Body of pancreas (tissue), 4 donors: ENCODE measurements at places on chromosomes 1 and 21. TPM values are rescaled to one million over a fixed set of nuclear protein-coding genes. Genes with fewer than 3 reads are reported as not detected.

DNA sequence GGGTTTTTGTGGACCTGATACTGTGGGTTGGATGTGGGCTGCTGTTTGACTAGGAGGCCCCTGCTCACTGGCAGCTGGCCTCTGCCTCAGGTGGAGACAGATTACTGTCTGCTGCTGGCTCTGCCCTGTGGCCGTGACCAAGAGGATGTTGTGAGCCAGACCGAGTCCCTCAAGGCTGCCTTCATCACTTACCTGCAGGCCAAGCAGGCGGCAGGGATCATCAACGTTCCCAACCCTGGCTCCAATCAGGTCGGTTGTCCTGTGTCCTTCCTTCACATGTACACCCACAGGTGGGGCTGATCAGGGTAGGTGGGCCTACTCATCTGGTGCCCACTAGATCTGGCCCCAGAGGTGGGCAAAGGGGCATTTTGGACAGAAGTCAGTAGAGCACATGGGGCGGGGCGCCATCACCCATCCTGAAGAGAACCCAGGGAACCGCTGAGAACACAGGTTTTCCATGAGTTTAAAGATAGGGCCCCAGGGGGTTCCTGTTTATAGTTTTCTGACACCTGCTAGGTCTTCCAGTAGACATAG, 37.2 kb downstream of the ZBTB17 start:
- no peak for DNase-seq

GRCh38 chr1:93702828-93703183, 21.2 kb upstream of the BCAR3 start:
- DNase-seq, result no peak

- peak; percentile 3 for DNase-seq
These were observed 21.7 kb downstream of the CRYAA start for GRCh38 chr21:43190544-43190943.

DNA sequence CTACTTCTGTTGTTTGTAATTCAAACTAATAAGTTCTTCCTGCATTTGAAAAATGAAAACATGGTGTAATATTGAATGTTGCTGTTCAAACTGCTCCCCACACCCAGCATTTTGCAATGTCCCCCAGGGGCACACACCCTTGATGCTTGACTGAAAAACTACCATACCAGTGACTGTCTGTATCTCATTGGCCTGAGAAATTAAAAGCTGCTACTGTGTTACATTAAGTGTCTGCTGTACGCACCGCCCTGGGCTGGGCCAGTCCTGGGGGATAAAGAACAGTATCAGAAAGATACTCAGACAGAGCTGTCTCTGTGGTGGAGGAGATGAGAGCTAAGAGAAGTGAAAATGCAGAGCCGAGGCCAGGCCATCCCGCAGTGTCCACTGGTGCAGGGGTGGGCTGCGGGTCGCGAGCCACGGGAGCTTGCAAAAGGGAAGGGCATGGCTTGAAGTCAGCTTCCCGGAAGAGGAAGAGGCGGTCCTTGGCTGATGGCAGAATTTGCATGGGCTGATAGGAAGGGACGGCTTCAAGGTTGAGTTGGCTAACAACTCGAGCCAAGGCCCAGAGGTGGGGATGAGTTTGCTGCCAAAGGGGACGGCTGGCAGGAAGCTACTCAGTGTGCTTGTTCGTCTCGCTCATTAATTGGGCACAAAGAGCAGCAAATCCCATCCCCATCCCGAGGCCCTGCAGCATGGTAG, 329.8 kb upstream of the VAMP3 start:
- no peak for DNase-seq

DNA sequence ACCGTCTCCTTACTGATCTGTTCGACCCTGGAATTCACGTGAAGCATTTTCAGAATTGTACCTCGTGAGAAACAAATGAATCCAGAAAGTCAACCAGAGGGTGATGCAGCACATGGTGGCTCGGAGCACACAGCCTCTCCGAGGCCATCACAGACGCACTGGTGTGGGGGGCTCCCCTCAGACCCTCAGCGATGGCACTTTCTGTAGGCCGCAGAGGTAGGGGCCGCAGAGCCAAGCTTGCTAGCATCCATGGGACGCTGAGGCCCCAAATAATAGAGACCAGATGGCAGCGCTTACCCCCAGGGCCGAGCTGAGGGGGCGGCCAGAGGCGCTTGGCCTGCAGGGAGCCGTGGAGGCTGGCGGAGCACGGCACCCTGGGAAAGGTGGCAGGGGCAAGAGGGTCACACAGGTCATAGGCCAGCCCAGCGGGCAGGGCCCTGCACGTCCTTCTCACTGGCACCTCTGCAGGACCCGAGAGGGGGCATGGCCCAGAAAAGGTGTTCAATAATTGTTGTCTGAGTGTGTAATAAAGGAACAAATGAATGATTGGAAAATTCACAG, 28.1 kb upstream of the COL6A2 start:
- DNase-seq, result no peak

DNA sequence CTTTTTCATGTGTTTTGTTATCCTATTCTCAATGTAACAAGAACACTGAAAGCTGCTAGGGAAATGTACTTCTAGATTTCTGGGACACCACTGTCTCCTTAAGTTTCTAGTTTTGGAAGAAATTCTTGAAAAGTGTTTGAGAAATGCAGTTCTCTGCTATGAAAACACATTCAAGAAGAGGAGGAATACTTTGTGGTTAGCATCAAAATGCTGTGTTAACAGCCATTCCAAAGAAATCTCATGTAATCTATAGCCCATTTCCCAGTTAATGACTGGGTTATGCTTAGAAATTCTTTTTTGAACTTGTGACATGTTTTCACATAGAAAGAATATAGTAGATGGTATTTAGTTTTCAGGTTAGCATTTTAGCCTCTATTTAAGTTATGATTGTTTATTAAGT, 6.0 kb downstream of the RAVER2 start:
- DNase-seq, result no peak

DNA sequence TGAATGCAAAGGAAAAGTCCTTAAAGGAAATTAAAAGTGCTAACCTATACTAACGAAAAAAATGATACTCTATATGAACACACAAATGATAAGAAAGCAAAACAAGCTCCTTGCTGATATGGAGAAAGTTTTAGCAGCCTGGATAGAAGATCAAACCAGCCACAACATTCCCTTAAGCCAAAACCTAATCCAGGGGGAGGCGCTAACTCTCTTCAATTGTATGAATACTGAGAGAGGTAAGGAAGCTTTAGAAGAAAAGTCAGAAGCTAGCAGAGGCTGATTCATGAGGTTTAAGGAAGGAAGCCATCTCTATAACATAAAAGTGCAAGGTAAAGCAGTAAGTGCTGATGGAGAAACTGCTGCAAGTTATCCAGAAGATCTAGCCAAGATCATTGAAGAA, 3.4 kb downstream of the KRTAP23-1 start:
- no peak for DNase-seq

DNA sequence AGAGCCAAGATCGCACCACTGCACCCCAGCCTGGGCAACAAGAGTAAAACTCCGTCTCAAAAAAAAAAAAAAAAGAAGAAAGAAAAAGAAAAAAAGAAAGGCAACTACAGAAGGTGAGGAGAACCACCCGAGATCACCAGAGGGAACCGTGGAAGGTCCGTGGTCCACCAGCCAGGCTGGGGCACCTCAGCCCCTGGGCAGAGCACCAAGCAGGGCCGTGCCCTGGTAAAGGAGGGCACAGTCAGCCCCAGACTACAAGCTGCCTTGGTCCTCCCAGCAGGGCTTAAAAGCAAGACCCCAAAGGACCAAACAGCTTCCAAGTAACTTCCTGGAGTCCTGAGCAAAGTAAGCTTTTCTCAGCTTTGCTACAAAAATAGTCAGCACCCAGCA, 8.8 kb upstream of the SAMD11 start:
- DNase-seq, result no peak

- DNase-seq, result no peak
These were observed 24.2 kb downstream of the TNFRSF9 start for GRCh38 chr1:7916501-7916830.

The CD53 gene
- total RNA-seq, result 4.9 TPM

The IFT25 gene
- 17.6 TPM for total RNA-seq

The SGIP1 gene
- total RNA-seq, result not detected

The GABRD gene
- total RNA-seq, result not detected

The PLA2G2D gene
- total RNA-seq, result not detected

The MIXL1 gene
- not detected for total RNA-seq

The FCGR3B gene
- total RNA-seq, result not detected
